ENCODE measurements at places on chromosomes 2 and 18.
A peak's percentile ranks its signal among the peaks of the same experiment; 100 is the strongest.

DNA sequence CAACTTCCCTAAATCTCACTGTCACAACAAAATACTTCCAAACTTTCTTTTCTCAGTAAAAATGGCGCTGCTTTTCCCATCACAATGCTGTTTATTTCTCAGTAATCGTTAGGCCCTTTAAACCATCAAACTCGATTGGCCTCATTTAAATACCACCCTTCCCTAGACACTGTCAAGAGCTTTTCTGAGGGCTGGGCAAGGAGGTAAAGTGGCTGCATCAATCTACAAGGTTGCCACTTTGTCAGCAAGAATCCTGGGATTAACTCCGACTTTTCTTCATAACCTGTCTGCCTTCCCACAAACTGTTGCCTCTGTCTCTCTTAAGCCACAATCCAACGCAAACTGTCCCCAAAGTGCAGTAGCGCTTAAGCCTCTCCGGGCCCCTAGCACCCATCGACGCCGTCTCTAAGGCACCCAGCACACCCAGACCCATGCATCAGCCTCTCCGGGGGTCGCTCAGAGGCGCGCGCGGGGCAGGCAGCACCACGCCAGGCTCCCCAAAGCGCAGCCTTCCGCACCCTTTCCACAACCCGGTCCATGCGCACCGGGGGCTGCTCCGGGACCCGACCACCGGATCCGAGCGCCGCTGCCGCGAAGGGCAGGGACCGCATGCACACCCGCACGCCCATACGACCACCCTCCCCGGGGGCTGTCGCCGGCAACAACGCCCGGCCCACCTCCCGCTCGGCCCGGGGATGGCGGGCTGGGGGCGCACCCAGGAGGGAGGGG lies 683 bp downstream of the MBOAT2 start:
- no peak overlapping the region for H3K27ac ChIP-seq
- DNase-seq, result no peak
- peaks cover 4% of the 10 kb centered on the region for H3K27me3 ChIP-seq
- H3K36me3 ChIP-seq, result no peaks in the 10 kb centered on the region
- peak overlapping the region; percentile 73 for H3K4me3 ChIP-seq
- no peaks in the 10 kb centered on the region for H3K4me1 ChIP-seq

- H3K4me1 ChIP-seq, result no peaks in the 10 kb centered on the region
- no peaks in the 10 kb centered on the region for H3K27me3 ChIP-seq
- no peak for DNase-seq
- no peak overlapping the region for H3K27ac ChIP-seq
- H3K4me3 ChIP-seq, result no peak overlapping the region
Observed at GRCh38 chr18:3305933-3306332, 44.0 kb downstream of the MYL12B start.

DNA sequence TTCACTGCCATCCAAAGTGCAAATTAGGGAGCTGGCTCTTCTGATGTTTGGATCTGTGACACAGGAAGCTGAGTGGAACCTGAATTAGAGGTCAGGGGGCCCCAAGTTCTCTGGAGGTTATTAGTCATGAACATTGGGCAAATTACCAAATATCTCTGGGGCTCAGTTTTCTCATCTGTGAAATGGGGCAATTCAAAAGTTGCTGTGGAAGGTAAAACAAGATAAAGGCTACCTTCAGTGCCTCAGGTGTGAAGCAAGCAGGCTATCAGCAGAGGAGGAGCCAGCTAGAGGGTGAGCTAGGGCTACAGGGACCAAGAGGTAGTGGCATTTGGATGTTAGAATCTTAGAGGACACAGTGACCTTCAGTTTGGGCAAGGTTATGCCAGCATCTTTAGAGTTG lies 89.4 kb upstream of the FAM136A start:
- no peaks in the 10 kb centered on the region for H3K27me3 ChIP-seq
- no peaks in the 10 kb centered on the region for H3K36me3 ChIP-seq
- H3K4me3 ChIP-seq, result no peak overlapping the region

GRCh38 chr2:1366546-1367134 lies 46.6 kb upstream of the TPO start:
- DNase-seq, result no peak
- no peak overlapping the region for H3K27ac ChIP-seq

- peak overlapping the region; percentile 21 for H3K4me3 ChIP-seq
- no peak overlapping the region for H3K27ac ChIP-seq
- peaks cover 90% of the 10 kb centered on the region for H3K27me3 ChIP-seq
- H3K4me1 ChIP-seq, result peaks cover 38% of the 10 kb centered on the region
- no peaks in the 10 kb centered on the region for H3K36me3 ChIP-seq
Observed at GRCh38 chr18:57437766-57438671, 2.8 kb downstream of the ONECUT2 start.

- no peak overlapping the region for H3K27ac ChIP-seq
- no peak overlapping the region for H3K4me3 ChIP-seq
- H3K4me1 ChIP-seq, result no peaks in the 10 kb centered on the region
- DNase-seq, result no peak
- peaks cover 8% of the 10 kb centered on the region for H3K27me3 ChIP-seq
Observed at GRCh38 chr2:242057379-242058040, 188.0 kb downstream of the RTP5 start.

- H3K4me3 ChIP-seq, result no peak overlapping the region
- no peak overlapping the region for H3K27ac ChIP-seq
- no peaks in the 10 kb centered on the region for H3K27me3 ChIP-seq
- no peaks in the 10 kb centered on the region for H3K36me3 ChIP-seq
- peaks cover 21% of the 10 kb centered on the region for H3K4me1 ChIP-seq
Observed at GRCh38 chr2:6942848-6943247, 25.6 kb downstream of the RNF144A start.

DNA sequence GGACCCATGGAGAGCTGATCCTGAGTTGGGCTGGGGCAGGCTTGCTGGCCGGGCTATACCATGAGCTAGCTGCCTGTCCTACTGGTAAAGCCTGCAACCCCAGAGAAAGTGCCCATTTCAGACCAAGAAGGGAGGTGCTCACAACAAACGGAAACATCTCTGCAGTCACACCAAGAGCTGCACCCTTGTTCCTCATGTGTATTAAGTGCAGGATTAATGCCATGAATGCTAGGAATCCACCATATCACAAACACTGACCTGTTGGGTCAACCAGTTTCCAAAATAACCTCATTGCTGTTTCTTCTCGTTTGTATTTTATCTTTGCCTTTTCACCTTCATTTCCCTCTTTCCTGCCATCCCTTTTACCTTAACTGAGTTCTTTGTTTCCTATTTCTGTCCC lies 69.9 kb downstream of the AFF3 start:
- no peaks in the 10 kb centered on the region for H3K27me3 ChIP-seq
- H3K4me3 ChIP-seq, result no peak overlapping the region
- no peak overlapping the region for H3K27ac ChIP-seq
- no peak for DNase-seq

- no peaks in the 10 kb centered on the region for H3K4me1 ChIP-seq
- no peaks in the 10 kb centered on the region for H3K27me3 ChIP-seq
- H3K4me3 ChIP-seq, result no peak overlapping the region
- no peak for DNase-seq
Observed at GRCh38 chr2:186561467-186562208, 28.2 kb upstream of the ITGAV start.

DNA sequence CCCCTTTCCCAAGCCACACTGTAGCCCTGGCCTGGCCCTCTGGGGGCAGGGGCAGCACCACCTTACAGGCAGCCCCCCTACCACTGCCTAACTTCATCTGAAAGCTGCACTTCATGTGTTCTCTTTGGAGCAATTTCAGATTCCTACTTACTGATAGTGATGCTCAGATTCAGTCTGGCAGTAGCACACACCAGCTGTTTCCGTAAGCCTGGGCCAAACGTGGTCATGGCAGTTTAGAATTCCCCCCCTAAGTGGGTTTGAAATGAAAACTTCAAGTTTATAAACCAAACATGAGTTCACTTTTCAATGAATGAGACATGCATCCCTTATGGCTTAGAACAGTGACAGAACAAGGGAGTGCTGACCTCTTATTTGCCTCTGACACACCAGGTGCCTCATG lies 29.4 kb downstream of the GDF7 start:
- no peaks in the 10 kb centered on the region for H3K27me3 ChIP-seq
- no peaks in the 10 kb centered on the region for H3K36me3 ChIP-seq
- no peak overlapping the region for H3K4me3 ChIP-seq

- H3K27ac ChIP-seq, result no peak overlapping the region
- H3K4me3 ChIP-seq, result no peak overlapping the region
- no peak for DNase-seq
- no peaks in the 10 kb centered on the region for H3K4me1 ChIP-seq
Observed at GRCh38 chr2:201790989-201791388, 10.3 kb upstream of the ALS2 start.

- H3K4me1 ChIP-seq, result no peaks in the 10 kb centered on the region
- H3K27me3 ChIP-seq, result no peaks in the 10 kb centered on the region
- DNase-seq, result no peak
- H3K36me3 ChIP-seq, result no peaks in the 10 kb centered on the region
Observed at GRCh38 chr2:60957224-60957623, 60.3 kb upstream of the PEX13 start.

- no peak overlapping the region for H3K4me3 ChIP-seq
- H3K27me3 ChIP-seq, result no peaks in the 10 kb centered on the region
- H3K4me1 ChIP-seq, result no peaks in the 10 kb centered on the region
- no peak overlapping the region for H3K27ac ChIP-seq
- no peaks in the 10 kb centered on the region for H3K36me3 ChIP-seq
- DNase-seq, result no peak
Observed at GRCh38 chr18:23635283-23636070, 27.2 kb downstream of the ANKRD29 start.

- H3K4me3 ChIP-seq, result no peak overlapping the region
- H3K27me3 ChIP-seq, result no peaks in the 10 kb centered on the region
- H3K27ac ChIP-seq, result no peak overlapping the region
- no peaks in the 10 kb centered on the region for H3K4me1 ChIP-seq
Observed at GRCh38 chr2:3959372-3959771, 256.0 kb downstream of the DCDC2C start.

- no peaks in the 10 kb centered on the region for H3K36me3 ChIP-seq
- H3K4me3 ChIP-seq, result no peak within 1 kb of the TSS
- no peak for DNase-seq
- H3K27ac ChIP-seq, result no peak within 1 kb of the TSS
- H3K4me1 ChIP-seq, result no peaks in the 10 kb centered on the region
Observed at GRCh38 chr2:142877216-142877838, at the start of gene KYNU. TSS of gene KYNU (plus strand) at chr2:142877664. CDS start at chr2:142885368, 7,704 bp downstream.

DNA sequence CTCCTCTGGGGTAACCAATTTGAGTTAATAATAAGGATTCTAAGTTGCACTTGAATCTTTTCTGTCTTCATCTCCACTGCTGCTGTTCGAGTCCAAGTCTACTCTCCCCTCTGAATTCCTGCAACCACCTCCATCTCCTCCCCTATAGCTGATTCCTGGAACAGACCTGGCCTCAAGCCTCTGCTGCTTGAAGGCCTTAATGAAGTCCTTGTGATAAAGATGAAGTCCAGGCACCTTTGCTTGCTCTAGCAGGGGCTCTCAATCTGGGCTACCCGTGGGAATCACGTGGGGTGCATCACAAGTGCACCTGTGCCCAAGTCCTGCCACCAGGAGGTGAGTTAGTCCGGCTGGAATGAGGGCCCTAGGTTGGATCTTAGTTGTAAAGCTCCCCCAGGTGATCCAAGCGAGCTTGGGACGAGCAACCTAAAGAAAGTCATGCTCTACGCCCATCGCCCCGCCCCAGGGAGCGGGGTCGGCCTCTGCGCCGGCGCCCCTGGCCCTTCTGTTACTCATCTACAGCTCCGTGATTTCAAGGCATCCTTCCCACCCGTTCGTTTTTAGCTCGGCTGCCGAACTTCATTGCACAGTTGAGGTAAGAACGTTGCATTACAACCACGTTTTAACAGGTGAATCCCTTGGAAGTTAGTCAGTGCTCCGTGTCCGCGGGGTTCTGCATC lies 905 bp upstream of the IAH1 start:
- H3K27ac ChIP-seq, result peak overlapping the region; percentile 92
- DNase-seq, result peak; percentile 33
- H3K4me1 ChIP-seq, result peaks cover 21% of the 10 kb centered on the region
- H3K4me3 ChIP-seq, result peak overlapping the region; percentile 85
- no peaks in the 10 kb centered on the region for H3K27me3 ChIP-seq
- peaks cover 15% of the 10 kb centered on the region for H3K36me3 ChIP-seq

DNA sequence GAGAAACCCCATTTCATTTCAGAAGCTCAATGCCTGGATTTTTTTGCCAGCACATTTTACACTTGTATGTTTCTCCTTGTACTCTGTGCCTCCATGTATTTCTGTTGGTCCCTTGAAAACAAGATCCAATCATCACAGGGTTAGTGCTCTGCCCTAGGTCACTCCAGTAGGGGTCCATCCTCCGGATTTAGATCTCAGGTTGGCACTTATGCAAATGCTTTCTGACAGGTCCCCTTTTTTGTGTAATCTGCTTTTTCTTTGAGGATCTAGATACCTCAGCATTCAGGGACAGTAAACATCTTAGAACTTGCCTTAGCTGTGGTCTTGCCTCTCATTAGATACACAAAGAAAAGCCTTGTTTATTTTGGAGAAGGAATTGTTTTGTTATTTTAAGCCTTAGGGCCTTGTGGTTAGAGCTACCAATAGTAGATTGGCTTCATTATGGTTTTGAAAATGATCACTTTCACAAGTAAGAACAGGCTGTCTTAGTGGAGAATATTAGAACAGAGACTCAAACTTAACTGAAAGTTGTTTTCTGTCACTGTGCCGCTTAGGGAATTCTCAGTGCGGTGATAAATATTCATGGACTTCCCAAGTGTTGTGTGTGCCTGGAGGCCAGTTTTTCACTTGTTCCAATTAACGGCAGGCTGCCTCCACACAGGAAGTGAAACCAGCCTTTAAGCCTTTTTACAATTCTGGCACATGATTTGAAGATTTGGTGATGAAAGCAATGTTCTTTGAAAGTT lies 7.8 kb downstream of the MERTK start:
- peak overlapping the region; percentile 39 for H3K27ac ChIP-seq
- H3K36me3 ChIP-seq, result no peaks in the 10 kb centered on the region
- peak; percentile 47 for DNase-seq
- H3K4me3 ChIP-seq, result no peak overlapping the region
- H3K4me1 ChIP-seq, result peaks cover 10% of the 10 kb centered on the region

DNA sequence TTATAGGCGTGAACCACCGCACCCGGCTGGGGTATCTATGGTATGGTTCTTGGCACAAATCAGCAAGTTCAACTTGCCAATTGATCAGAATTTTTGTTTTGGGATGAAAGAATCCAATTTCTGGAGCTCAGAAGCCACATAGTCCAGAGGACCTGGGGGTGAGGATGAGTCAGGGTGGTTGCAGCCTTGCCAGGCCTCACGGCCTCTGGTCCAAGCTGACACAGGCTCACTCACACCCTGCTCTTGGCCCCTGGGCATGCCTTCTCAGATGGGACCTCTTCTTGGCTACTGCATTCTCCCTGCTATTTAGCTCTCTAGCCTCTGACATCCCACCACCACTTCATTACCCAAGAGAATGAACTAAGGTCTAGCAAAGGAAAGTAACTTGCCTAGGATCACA lies 16.3 kb downstream of the CAPG start:
- no peak overlapping the region for H3K4me3 ChIP-seq
- peaks cover 12% of the 10 kb centered on the region for H3K4me1 ChIP-seq
- H3K27ac ChIP-seq, result peak overlapping the region; percentile 85
- no peaks in the 10 kb centered on the region for H3K36me3 ChIP-seq

GRCh38 chr2:99793022-99793421 lies 303.2 kb upstream of the REV1 start:
- H3K36me3 ChIP-seq, result no peaks in the 10 kb centered on the region
- H3K27me3 ChIP-seq, result no peaks in the 10 kb centered on the region
- H3K4me3 ChIP-seq, result no peak overlapping the region
- no peak overlapping the region for H3K27ac ChIP-seq
- DNase-seq, result no peak

GRCh38 chr2:234463626-234464290 lies 33.1 kb downstream of the ARL4C start:
- H3K27ac ChIP-seq, result no peak overlapping the region
- DNase-seq, result no peak
- H3K36me3 ChIP-seq, result no peaks in the 10 kb centered on the region
- no peaks in the 10 kb centered on the region for H3K27me3 ChIP-seq
- H3K4me3 ChIP-seq, result no peak overlapping the region

Measured in gastrocnemius medialis (tissue), 4 donors.